Heart right ventricle (tissue), 16 donors: ENCODE measurements at places on chromosomes 3 and 15. TPM values are rescaled to one million over a fixed set of nuclear protein-coding genes. Genes with fewer than 3 reads are reported as not detected.

The CHRD gene
- 3.2 TPM for total RNA-seq

The TRPM1 gene
- not detected for total RNA-seq

The GPR149 gene
- not detected for total RNA-seq

The GPR87 gene
- not detected for total RNA-seq

The HTR3E gene
- not detected for total RNA-seq

The SOX14 gene
- not detected for total RNA-seq

The NMB gene
- 2.7 TPM for total RNA-seq
